ENCODE measurements at places on chromosomes 1 and 21.

- DNase-seq, result no peak
These were observed 255.6 kb downstream of the AKT3 start for GRCh38 chr1:243594455-243594854.

GRCh38 chr1:59266927-59267293 lies 30.0 kb upstream of the FGGY start:
- no peak for DNase-seq

- no peak for DNase-seq
These were observed 94.1 kb upstream of the VANGL1 start for GRCh38 chr1:115547696-115548095.

GRCh38 chr1:216461466-216461865 lies 38.2 kb upstream of the USH2A start:
- DNase-seq, result no peak

DNA sequence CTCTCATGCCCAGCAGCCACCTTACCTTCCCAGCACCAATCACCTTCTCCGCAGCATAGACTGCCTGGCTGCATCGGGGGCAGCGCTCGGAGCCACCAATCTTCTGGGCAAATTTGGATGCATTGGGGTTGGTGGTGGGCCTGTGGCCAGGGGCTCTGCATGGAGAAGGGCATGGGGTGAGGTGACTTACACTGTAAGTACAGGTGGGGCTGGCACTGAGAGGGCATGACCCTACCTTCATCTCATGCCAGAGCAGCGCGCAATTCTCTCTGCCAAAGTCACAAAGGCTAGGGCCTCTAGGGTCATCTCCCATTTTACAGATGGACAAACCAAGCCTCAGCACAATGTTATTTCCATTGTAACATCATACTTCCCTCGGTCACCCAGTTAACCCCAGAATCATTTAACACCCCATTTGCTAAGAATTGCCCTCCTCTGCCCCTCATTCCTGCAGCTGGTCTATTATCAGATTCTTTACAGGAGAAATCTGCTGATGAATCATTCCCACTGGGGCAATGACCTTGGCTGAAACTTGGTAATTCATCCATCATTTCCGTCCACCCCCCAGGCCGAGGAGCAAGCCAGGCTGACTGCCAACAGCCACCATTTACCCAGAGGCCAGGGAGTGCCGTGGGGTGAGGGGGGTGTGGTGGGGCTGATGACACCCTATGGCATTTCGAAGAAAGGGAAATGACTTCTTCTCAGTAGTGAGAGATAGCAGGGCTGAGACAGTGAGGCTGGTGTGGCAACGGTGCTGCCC lies 17.9 kb downstream of the CSRP1 start:
- peak; percentile 98 for DNase-seq

DNA sequence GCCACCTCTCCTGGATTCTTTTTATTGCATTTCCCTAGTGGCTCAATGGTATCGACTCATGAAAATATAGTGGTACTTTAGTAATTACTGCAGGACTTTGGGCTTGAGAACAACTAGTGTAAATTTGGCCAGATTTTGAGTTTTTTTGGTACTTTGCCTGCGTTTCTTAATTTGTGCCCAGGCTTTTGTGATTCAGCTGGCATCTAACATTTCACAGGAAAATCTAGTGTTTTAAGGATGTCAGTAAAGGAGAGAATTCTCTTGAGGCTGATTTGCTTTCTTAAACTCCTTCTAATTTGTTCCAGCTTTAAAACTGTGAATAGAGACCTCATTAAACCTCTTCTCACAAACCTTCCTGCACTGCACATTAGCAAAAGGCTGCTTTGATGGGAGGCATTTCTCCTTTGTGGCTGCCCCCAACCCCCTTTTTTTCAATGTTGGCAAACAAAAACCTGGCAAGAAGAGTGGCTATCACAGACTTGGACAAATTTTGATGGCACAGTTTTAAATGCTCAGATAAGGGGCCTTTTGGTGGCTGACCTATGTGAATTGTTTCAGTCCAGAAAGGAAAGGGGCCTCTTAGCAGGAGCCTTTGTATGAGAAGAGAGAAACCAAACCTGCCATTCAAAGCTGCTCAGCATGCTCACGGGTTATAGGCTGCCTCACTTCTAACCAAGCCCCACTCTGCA lies 113.4 kb upstream of the RAVER2 start:
- DNase-seq, result no peak

DNA sequence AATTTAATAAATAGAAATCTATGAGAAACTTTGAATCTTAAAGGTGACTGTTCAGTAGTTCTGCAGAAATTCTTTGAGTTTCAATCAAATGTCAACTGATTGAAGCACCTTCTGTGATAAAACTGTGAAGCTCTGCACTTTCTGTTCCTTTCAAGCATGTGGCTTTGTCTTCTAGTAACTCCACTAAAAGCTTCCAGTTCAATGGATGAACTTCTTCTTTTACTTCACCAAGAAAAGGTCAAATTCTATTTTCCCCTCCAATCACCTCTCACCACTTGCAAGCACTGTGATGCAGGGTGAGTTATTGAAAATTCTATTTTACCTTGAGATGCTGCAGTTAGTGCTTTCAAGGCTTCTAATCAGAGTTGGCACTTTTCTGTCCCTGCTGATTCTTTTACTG lies 515.3 kb upstream of the B3GALT2 start:
- DNase-seq, result no peak

DNA sequence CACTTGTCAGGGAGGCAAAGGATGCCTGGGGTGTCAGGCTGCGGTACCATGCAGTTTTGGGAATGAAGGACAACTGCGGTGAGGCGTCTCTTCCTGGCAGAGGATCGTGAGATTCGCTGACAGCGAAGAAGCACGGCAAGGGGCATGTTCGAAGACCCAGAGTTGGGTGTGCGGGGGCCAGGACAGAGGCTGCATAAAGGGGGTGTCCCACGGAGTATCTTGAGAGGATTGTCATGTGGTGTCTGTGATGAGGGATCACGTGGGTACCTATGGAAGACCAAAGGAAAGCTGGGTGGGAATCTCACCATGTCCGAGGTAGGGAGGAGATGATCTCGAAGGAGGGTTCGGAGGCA lies 372 bp downstream of the SLC25A44 start:
- DNase-seq, result no peak

DNA sequence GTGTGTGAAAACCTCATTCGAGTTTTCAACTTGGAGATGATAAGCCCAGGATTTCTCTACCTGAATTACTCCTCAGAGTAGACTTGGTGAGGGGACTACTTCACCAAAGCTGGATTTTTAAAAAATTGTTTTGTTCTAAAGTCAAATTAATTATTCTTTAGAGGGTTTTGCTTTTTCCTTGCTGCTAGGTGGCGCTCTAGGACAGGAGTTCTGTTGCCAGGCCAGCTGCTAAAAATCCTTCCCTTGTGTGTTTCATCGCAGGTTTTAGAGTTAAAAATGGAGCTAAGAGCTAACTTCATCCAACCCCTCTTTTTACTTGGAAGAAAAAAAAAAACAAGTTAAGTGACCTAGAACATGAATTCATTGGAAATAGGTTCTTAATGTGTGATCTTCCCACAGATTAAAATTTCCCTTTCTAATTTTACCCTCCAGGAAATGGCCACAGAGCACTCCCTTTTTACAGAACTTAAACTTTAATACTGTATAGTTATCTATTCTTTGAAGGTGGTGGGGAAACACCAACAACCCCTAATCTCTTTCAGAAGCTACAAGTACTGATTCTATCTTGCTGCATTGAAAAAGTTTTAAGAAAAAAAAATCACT lies 36.7 kb upstream of the FAM163A start:
- DNase-seq, result peak; percentile 61

- DNase-seq, result no peak
These were observed 72.3 kb downstream of the EVA1C start for GRCh38 chr21:32484706-32485380.

- peak; percentile 75 for DNase-seq
These were observed 120.4 kb upstream of the GREM2 start for GRCh38 chr1:240732390-240732789.

DNA sequence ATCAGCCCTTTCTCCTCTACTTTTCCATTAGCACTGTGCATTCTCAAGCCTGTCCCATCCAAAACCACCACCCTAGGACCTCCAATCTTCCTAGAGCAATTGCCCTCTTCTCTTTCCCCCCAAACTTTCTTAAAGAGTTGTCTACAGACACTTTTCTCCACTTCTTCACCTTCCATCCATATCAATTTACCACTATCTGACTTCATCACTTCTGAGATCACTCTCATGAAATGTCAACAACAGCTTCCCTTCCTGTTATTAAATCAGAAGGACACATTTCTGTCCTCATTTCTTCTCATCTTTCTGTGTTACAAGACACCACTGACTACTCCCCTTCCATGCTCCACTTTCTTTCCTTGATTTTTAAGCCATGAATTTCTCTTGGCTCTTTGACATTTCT lies 36.0 kb upstream of the CFAP298 start:
- DNase-seq, result no peak

DNA sequence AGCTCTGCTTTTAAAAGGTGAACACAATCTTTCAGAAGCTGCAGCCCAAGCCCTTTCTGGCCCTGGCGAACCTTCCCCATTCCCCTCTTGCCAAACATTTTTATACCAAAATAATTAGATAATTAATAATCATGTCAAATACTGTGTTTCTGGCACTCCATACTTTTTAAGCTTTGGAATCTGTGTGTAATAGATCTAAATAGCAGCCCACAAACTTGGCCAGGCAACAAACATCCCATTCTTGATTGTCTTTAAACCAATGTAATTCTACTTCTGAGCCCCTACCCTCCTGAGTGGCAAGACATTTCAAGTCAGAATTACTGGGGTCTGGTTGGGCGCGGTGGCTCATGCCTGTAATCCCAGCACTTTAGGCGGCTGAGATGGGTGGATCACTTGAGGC lies 137.7 kb downstream of the NAV1 start:
- DNase-seq, result no peak

DNA sequence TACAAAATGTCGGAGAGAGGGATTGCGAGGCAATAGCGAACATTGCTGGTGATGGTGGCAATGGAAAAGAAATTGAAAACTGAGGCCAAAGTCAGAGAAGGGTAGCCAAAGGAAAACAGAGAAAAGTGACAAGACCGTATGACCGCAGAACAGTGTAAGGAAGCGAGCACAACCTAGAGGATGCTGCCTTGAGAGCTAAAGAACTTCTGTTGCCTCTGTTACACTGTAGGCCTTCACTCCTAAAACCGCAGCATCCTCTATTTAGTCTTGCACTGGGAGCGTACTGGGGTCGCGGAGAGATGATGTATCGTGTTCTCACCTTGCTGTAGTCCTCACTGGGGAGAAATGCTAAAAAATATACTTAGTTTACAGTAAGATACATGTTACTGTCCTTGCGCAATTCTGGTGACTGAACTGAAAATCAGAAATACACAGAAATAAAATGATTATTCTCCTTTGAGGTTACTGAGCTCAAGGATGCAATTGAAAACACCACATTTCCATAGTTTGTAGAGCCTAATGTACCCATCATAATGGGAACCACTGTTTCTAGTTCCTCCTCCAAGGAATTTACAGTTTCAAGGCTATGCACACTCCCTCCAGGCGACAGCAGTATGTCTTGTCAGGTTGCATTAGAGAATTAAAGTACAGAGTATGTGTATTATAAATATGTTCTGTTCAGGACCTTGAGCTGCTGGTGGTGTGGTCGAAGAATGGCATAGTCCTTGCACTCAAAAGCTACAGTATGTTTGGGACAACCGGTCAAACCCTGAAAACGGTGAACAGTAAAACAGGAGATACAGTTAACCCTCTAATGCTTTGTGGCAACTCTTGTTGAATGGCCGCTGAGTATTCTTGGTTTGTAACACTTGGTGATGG lies 1.3 kb downstream of the NEK7 start:
- DNase-seq, result no peak

DNA sequence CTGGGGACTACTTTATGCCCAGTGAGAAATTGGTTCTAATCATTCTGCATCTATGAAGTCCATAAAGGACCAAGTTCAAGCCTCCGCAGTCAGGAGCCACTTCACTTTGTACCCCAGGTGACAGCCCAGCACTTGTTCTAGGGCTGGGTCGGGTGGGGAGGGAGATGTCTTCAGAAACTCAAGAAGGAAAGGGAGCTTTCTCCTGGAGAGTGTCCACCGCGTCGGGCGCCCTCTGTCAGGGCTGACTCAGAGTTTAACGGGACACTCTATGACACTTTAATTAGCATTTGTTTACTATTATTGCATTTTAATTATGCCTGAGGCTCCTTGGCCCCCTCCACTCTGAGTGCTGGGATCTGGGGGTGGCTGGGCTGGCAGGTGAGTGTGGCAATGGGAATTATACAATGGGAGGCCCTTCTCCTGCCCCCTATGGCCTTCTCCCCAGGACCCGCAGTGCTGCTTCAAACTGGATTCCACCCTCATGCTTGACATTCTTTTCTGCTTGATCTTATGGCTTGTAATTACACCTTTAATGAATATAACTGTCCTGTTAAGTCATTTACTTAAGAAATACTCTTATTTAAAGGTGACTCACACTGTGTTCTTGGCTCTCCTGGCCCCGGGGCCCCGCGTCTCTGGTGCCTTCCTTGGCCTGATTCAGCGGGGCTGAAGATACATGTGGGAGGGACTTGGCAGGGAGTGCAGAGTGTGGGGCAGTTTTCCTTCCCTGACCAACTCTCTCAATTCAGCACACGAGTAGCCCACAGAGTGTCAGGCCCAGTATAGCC lies 136.6 kb downstream of the PLXNA2 start:
- DNase-seq, result peak; percentile 35

DNA sequence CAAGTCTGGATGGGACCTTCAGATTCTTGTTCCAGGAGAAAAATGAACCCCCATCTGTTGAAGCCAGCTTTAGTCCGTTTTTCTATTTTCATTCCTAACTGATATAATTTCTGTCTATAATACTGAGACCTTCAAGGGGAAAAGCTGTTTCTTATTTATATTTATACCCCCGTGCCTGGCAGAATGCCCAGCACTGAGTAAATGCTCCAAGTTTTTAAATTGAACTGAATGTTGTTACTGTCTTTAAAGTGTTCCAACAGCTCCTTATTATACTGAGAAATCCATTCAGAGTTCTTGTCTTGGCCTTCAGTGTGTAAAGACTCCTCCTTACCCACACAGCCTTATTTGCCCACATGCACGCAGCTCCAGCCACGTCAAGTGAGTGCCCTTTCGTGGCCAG lies 178.6 kb upstream of the HMGB4 start:
- DNase-seq, result no peak

DNA sequence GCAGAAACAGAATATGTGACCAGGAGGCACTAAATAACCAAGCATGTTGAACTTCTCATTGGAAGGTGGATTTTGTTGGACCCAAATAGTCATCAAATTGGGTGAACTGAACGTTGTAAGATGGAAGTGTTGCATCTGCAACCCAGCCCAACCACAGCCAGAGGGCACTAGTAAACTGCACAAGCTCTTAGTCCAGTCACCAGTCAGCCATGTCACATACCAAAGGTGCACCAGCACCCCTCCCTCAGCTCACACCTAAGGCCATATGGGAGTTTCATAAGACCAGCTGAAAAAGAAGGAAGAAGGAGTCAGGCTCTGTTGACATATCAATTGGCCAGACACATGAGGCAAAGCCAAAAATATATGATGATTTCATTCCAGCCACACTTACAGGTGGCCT lies 481.7 kb upstream of the NR5A2 start:
- DNase-seq, result no peak
